ENCODE measurements at places on chromosomes 7 and 10.
A peak's percentile ranks its signal among the peaks of the same experiment; 100 is the strongest.

GRCh38 chr7:69776611-69777010 is 178.3 kb downstream of the AUTS2 start:
- no peak for DNase-seq

DNA sequence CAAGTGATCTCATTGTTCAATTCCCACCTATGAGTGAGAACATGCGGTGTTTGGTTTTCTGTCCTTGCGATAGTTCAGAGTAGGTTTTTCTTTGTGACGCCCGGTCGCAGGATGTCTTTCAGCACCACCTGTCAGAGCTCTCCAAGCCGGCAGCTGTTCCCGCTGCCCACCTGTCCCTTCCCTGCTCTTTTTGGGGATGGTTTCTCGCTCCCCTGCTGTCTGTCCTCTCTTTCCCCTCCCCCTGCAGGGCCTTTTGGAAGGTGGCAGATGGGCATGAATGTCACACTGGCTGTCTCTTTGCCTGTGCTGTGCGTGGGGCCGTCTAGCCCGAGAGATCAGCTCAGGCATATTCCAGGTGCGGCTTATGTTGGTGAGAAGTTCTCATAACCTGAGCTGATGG is 137.0 kb downstream of the GRK5 start:
- DNase-seq: no peak

DNA sequence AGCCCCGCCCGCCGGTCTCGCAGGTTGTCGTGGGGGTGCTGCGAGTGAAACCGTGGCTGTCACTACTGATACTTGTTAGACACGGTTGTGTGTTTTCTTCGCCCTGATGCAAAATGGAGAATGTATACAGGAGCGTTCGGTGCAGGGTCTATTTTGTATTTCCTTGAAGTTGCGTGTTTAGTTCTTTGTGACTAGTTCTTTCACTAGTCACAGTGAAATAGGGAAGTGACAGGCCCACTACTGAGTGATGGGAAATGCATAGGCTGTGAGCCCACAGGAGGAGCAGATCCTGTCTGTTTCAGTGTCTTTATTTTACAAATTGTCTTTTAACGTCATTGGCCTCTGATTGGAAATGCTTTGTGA is 675 bp downstream of the ABRAXAS2 start:
- peak; percentile 46 for DNase-seq

DNA sequence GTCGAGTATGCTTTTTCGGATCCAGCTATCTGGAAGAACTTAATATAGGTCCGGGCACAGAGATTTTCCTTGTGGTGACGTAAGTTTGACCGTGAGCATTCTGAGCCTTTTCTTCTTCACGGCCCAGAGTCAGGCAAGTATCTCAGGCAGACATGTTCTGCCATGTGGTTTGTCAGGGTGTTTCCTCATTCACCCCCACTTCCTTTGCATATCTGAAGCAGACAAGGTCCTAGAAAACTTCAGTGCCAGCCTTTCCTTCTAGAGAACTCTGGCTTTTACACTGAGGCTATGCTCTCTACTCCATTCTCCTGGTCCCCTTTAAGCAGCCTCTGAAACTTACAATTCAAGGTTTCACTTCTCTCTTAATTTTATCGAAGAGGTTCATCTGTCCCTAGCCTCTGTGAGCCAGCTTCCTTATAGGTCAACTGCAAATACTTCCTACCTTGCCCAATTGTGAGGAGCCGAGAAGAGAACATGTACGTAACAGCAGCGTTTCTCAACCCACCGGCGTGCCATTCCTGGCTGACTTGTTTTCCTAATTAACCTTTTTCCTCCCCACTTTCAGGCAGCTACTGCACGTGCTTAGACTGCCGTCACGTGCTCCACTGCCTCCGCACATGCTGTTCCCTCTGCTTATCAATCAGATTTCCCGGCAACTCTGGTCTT is 47.3 kb downstream of the CDCA7L start:
- peak; percentile 15 for DNase-seq

DNA sequence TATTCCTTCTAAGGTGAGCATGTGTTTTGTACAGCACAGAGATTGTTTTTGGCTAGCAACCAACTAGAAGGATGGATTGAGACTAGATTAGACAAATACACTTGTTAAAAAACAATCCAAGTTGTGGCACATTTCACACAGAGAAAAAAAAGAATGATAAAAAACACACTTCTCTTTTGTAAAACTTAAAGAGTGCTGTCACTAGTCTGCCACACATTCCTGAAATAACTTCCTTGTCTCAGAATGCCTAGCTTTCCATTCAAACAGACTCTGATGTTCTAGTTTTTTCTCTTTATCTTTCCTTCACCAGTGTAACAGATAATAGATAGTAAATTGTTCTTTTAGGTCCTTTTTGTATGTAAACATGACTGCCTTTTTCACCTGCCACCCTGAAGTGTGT is 11.4 kb downstream of the DLD start:
- no peak for DNase-seq

DNA sequence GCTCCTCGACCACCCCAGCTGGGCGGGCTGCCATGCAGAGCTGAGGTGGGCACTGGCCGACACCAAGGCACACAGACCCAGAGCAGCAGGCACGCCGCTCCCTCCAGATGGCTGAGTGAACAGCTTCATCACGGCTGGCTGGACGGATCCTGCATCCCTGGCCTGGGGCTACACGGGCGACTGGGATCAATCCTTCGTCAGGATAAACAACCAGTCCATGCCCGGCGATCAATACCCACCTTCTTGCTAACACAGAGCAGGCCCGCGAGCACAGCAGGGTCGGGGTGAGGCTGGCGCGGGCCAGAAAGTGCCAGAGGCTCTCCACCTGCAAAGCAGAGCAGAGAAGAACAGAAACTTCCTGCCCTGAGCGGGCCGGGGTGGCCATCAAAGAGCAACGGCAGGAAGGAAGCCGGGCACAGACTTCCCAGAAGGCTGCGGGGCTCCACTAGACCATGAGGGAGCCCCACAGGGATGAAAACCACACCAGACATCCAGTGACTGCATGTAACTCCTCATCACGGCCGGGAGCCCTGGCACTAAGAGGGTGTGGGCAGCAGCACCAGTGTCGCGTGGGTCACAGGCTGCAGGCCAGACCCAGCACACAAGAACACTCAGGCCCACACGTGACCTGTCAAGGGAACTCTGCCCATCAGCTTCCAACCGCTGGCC is 166.4 kb downstream of the MAD1L1 start:
- peak; percentile 51 for DNase-seq

DNA sequence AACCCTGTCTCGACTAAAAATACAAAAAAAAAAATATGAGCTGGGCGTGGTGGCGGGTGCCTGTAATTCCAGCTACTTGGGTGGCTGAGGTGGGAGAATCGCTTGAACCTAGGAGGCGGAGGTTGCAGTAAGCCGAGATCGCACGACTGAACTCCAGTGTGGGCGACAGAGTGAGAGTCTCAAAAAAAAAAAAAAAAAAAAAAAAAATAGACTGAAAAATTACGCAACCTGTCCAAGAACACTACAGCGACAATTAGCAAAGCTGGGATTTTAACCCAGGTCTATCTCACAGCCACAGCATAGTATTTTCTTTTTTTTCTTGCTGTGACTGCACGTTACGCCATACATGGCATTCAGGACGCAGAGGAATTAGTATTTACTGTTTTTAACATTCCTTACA is 1.1 kb upstream of the RABGEF1 start:
- no peak for DNase-seq

DNA sequence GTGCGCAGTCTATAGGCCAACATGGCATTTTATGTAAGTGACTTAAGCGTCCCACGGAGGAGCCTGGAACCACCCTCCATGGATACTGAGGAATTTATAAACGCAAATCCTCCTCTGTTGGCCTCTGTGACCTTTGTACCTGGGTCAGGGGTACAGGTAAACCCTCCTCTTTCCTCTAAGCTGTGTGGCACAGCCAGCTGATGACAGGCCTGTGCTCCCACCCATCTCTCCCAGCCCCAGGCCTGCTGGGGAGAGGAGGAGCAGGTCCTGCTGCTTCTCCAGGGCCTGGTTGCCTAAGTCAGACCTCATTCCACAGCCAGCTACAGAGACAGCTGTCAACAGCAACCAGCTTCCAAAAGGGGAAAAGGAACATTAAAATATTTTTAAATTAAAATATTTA is 5.0 kb downstream of the AVPI1 start:
- DNase-seq: no peak

- DNase-seq: peak; percentile 30
Observed at GRCh38 chr7:95246831-95247370, 77.4 kb downstream of the PON1 start.

GRCh38 chr10:117346574-117346973 is 28.7 kb downstream of the PDZD8 start:
- no peak for DNase-seq

All from activated CD8-positive, alpha-beta T cell treated with anti-CD3 and anti-CD28 coated beads for 36 hours (primary cell).